Stimulated activated CD4-positive, alpha-beta T cell treated with anti-CD3 and anti-CD28 coated beads, TNF-alpha, amount 100 ng/mL, for 48 hours (primary cell): ENCODE measurements at places on chromosomes 1 and 21.

- no peak for DNase-seq
Measured at GRCh38 chr1:239999170-239999569, 92.5 kb upstream of the FMN2 start.

- no peak for DNase-seq
Measured at GRCh38 chr1:211732293-211732980, 57.0 kb upstream of the NEK2 start.

- DNase-seq = no peak
Measured at GRCh38 chr1:183934314-183934713, 103.2 kb downstream of the COLGALT2 start.

DNA sequence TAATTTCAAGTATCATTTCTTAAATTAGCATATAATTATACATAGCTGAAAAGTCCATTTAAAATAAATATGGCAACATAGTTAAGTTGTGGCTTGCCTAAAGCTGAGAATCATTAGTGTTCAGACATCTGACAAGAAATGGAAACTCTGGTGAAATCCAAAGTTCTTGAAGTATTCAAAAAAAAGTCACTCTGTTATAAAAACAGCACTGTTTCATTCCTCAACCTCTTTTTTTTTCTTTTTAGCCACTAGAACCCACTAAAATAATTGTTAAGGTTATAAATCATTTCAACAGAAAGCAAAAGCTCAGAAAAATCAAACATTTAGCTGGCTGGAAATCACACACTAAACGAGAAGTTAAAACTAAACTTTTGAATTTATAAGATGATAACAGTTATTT is 476.7 kb downstream of the LTN1 start:
- DNase-seq = no peak

GRCh38 chr1:8091691-8092090 is 65.6 kb upstream of the ERRFI1 start:
- no peak for DNase-seq

GRCh38 chr1:30916296-30916695 is 7.7 kb upstream of the SDC3 start:
- no peak for DNase-seq
